ENCODE measurements at places on chromosomes 6 and 20.

GRCh38 chr6:12459945-12460661 is 169.9 kb downstream of the EDN1 start:
- no peak for DNase-seq

DNA sequence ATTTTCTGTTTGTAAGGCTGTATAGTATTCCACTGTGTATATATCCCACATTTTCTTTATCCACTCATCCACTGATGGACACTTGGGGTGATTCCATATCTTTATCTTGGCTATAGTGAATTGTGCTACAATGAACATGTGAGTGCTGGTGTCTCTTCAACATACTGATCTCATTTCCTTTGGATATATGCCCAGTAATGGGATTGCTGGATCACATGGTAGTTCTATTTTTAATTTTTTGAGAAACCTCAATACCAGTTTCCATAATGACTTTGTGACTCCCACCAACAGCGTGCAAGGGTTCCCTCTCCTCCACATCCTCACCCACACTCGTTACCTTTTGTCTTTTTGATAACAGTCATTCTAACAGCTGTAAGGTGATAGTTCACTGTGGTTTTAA is 166.0 kb downstream of the ARHGAP18 start:
- DNase-seq = no peak

DNA sequence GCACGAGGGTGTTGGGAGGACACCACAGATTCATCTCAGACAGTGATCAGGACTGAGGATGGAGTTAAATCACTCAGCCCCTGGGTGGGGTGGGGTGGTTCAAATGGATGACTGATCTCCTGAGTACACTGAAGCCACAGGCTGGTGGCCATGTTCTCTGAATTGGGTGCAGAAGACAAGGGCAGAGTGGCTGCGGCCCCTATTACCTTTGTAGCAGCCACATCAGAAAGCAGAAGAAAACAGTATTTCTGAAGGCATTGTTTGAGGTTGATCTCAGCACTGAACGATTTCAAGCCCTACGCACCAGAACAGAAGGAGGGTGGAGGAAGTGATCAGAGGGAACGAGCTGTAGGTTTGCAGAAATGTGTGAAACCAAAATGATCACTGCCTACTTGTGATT is 71.6 kb downstream of the SH3BGRL2 start:
- peak; percentile 38 for DNase-seq

- DNase-seq = no peak
These were observed 111.6 kb upstream of the EDN1 start for GRCh38 chr6:12178521-12178920.

Data from activated naive CD4-positive, alpha-beta T cell treated with anti-CD3 and anti-CD28 coated beads for 36 hours (primary cell).